Karpas-422 (cell line): ENCODE measurements at places on chromosomes 5 and 9. TPM values are rescaled to one million over a fixed set of nuclear protein-coding genes. Genes with fewer than 3 reads are reported as not detected.

GRCh38 chr9:20417373-20418080 lies 204.8 kb downstream of the MLLT3 start:
- no peaks in the 10 kb centered on the region for H3K4me1 ChIP-seq
- no peak overlapping the region for H3K4me3 ChIP-seq
- H3K27me3 ChIP-seq = no peaks in the 10 kb centered on the region

B4GALT1 gene
- total RNA-seq = 4.0 and 6.9 TPM in 2 replicates

GRCh38 chr9:33128570-33128969 lies 38.6 kb downstream of the B4GALT1 start:
- no peaks in the 10 kb centered on the region for H3K36me3 ChIP-seq
- no peaks in the 10 kb centered on the region for H3K27me3 ChIP-seq
- no peak for DNase-seq
- H3K4me3 ChIP-seq = no peak overlapping the region
- no peak overlapping the region for H3K27ac ChIP-seq

TEX48 gene
- total RNA-seq = not detected in 2 replicates
